Kidney (tissue), 22 donors: ENCODE measurements at places on chromosomes 5 and 9.

DNA sequence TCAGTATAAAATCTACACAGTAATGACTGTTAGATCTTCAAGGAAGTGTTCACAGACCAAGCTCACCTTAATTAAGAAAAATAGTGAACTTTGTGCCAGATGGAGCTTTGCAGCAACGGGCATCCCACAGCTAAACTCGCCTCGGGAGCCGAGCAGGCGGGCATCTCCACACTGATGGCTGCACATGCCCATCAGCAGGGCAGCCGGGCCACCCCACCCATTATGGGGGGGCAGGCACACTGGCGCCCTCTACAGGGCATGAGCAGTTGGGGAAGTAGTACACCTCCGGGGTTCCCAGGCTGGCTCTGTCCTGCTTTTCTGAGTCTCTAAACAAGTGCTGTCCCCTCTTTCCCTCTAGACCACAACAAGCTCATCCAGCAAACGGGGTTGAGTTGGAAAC is 21.6 kb downstream of the ANKS6 start:
- DNase-seq: no peak

GRCh38 chr9:111282845-111283244 is 47.2 kb downstream of the OR2K2 start:
- DNase-seq: no peak

- DNase-seq: no peak
Observed at GRCh38 chr9:99375481-99375880, 153.4 kb downstream of the SEC61B start.

DNA sequence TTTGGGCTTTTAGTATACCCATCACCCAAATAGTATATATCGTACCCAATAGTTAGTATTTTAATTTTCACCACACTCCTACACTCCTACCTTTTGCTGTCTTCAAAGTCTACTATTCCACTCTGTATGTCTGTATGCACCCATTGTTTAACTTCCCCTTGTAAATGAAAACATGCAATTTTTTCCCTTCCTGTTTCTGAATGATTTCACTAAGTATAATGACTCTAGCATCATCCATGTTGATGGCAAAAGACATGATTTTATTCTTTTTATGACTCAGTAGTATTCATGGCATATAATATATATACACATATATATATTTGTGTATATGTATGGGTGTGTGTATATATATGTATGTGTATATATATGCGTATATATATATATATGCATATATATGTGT is 63.1 kb upstream of the FAM174A start:
- DNase-seq: no peak

- no peak for DNase-seq
Observed at GRCh38 chr9:115393976-115394775, 276.2 kb upstream of the TNC start.

DNA sequence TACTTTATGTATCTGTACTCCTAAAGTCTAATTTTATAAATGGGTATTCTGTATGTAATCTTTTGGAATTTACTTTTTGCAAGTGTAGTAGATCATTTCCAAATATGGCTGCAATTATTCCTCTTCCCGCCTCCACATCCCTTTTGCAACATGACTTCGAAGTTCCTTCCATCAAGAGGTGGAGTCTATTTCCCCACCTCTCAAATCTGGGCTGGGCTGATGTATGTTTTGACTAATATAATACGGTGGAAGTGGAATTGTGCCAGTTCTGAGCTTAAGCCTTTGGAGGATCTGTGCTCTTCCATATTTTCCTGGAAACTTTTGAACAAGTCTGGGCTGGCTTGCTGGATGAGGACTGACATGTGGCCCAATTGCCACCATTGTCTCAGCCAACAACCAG is 155.9 kb downstream of the FGF18 start:
- no peak for DNase-seq

DNA sequence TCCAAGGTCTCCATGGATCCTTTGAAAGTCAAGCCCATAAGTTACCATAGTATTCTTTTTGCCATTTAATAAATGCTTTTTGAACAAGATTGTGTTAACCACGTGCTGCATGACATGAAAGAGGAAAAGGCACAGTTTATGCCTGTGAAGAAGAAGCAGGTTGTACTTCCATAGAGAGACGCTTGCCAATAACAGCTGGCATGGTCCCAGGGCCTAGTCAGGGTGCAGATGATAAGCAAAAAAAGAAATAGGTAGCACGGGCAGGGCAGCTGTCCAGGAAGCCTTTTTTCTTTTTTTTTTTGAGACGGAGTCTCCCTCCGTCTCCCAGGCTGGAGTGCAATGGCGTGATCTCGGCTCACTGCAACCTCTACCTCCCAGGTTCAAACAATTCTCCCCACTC is 71.8 kb upstream of the CLINT1 start:
- no peak for DNase-seq

DNA sequence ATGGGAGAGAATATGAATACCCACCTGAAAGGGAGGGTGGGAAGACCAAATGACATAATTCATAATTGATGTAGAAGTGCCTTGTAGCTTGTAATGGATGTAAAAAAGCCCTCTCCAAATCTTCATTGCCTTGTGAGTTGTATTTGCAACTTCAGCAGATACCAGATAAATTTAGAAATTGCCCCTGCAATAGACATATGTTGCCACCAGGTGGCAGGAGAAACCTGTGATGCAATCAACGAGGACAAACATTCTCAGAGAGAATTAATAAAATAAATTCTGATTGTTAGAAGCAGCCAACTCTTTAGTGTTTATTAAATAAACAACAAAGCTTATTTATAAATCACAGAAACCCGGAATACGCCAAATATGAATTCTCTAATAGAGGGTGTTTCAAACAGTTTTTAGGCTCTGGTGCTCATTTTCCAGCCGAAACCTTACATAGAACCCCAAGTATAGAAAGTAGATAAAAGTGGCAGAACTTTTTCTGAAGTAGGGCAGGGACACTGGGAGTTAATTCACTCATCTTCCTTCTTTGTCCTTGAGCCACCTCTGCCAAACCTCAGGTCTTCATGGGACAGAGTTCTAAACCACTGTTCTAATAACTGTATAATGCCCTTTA is 147.8 kb downstream of the TMEM38B start:
- DNase-seq: no peak

DNA sequence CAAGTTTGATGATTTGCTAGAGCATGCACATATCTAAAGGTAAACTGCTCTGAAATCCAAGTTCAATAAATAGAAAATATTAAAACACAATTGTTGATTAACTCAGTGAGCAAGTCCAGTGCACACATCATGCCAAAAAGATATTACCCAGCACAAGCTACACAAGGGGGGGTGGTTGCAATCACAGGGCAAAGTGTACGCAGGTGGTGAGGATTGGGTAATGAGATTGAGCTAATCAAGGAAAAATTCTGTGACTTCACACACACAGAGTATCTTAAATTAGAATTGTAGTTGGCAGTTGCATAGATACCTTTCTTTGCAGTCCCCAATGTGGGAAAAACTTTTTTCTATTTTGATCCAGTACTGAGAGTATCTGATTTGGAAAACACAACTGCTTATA is 156.1 kb upstream of the NTRK2 start:
- no peak for DNase-seq

DNA sequence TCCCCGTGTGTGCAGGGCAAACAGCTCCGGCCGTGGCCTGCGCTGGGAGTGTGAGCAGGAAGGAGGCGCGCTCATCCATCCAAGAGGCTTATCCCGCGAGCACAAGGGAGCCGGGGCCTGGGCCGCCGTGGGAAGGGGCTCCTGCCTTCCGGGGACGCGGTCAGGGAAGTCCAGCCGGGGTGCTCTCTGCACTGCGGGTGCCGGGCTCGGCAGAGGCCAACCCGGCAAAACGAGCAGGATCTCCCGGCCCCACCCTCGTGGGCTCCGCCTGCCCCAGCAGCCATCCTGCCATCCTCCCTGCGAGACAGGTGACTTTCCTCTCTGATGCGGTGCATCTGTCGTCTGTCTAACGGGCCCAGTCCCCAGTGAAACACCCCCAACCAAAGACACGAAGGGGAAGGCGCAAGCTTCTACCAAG is 244.2 kb downstream of the AUH start:
- DNase-seq: no peak

DNA sequence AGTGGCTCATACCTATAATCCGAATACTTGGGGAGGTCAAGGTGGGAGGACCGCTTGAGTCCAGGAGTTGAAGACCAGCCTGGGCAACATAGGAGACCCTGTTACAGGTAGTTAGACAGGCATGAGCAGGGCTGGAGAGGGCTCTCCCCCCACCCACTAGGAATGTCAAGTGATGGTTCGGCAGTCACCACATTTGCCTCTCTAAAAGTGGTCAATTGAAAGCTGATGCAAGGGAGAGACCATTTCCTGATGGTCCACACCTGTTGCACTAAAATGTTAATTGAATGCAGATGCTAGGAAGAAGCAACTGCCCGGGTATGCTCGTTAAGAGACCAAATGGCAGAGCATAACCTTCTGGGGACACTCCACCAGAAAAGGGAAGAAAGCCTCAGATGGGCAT is 82.7 kb downstream of the SFXN1 start:
- DNase-seq: peak; percentile 25

- peak; percentile 23 for DNase-seq
Observed at GRCh38 chr5:36301858-36302603, at the start of gene RANBP3L. RANBP3L (minus strand) TSS chr5:36301902; CDS start chr5:36301416, 486 bp downstream.

- no peak for DNase-seq
Observed at GRCh38 chr9:78000221-78000620, 31.4 kb downstream of the GNAQ start.

DNA sequence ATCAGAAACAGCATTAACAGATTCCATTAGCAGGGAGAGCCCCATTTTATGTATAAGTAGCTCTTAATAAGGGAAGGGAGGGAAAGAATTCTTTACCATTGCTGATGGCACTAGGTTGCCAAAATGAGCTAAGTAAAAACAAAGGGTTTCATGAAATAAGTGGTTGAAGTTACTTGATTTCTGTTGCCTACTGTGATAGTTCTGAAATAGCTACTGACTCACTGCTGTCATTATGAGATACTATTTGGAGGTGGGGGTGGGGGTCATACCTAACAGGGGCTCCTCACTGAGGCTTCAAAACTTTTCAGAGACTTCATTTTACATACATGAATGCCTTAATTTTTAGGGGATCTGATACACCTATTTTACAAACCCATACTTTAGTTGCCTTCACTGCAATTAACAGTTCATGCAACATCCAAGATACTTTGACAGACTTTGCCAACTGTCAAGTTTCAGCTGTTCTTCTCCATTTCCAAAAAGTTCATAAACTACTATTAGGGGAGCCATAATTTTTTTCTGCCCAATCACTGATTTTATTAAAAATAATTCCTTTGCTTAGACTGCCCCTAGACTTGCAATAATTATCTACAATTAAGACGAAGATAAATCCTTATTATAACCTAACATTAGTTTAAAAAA is 4.6 kb downstream of the HOMER1 start:
- no peak for DNase-seq

DNA sequence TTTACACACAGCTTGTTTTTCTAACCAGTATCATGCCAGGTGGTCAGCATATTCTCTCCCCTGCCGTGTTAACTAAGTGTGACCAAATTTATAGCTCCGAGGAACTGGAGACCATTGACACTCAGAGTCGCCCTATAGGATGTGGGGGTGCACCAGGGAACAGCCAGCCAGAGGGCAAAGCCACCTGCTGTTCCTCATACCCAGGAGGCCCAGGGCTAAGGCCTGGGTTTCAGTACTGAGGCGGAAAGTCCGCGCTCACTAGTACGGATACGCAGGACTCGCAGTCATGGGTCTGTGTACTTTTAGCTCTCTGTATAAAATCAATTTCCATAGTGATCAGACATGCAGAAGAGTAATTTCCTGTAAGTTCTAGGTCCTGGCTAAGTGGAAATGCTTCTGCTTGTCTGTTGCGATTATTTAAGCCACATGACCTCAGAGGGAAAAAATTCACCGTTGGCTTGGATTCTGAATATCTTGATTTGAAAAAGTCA is 247.0 kb downstream of the AOPEP start:
- DNase-seq: peak; percentile 78

DNA sequence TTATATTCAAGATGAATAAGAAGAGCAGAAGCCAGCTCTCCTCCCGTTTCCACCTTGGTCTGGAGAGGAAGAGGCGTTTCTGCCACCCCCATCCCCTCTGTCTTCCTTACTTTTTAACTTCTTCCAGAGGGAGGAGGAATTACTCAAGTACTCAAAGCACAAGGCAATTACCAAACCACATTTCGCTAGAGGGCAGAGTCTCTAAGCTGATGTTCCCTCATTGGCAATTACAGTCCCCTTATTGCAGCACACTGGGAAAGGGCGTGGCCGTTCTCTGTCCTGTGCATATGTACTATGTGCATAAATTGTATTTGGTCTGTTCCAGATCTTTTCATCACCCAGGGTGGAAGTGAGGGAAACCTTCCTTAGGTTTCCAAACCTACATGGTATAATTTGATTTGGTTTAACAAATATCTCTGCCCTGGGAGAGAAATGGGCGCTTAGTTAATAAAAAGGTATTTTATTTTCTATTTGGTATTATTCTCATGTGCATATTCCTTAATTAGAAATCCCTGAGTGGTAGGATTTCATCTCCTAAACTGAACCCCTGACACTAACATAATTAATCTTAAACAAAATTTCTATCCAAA is 29.8 kb upstream of the ALDOB start:
- no peak for DNase-seq

DNA sequence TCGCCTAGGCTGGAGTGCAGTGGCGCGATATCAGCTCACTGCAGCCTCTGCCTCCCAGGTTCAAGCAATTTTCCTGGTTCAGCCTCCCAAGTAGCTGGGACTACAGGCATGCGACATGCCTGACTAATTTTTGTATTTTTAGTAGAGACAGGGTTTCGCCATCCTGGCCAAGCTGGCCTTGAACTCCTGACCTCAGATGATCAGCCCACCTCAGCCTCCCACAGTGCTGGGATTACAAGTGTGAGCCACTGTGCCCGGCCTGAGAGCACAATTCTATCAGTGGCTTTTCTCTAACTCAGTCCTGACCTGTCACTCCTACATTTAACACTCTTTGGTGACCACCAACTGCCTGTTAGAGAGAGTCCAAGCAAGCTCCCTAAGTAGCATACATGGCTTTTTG is 82.7 kb upstream of the SPOCK1 start:
- DNase-seq: no peak

DNA sequence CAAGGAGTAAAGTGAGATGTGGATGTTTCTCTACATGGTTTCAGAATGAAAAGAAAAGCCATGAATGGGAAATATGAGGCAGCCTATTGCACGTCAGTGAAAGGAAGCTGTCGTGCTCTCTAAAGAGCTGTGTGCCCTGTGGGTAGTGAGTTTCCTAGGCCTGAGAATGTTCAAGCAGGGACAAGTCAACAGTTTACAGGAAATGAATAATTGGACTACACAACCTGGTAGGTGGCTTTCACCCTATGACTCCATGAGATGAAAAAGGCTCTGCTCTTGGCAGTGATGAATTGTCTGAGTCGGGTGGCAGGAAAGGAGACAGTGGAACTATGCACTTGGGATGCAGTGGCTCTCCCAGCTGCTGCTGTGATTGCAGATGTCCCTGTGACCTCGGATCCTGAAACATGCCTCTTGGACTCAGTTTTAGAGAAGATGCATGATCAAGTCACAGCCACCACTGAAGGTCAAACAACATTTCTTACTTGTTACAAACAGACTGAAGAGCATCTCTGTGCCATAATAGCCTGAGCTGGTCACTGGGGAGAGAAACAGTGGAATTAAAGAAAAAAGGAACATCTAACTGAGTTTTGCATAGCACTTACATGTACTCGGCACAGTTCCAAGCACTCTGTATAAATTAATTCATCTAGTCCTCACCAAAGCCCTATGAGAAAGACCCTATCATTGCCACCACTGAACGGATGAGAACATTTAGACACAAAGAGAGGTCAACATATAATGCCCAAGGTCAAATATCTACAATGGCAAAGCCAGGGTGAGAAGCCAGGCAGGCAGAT is 293.7 kb downstream of the SPOCK1 start:
- DNase-seq: no peak
